Heart left ventricle (tissue), 16 donors: ENCODE measurements at places on chromosomes 11 and 22. TPM values are rescaled to one million over a fixed set of nuclear protein-coding genes. Genes with fewer than 3 reads are reported as not detected.

GRCh38 chr11:64458997-64459396 lies 100.0 kb downstream of the RPS6KA4 start:
- no peak for DNase-seq

DNA sequence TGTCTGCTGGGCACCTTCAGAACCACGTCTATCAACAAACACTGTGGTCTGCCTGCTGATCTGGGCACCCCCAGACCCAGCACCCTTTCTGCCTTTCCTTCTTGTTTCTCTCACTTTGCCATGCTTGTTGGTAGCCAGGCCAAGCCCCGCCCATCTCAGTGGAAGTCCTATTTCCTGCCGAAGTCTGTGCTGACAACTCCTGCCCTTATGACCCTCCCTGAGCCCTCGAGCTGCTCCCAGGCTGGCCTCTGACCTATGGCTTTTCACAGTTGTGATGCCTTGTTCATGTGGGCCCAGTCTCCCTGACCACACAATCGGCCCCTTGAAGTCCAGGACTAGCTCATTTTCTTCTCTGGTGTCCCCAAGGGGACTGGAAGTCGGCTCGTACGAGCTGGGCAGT lies 132.1 kb downstream of the DSCAML1 start:
- DNase-seq, result no peak

The INS gene
- 0.67 TPM for total RNA-seq

The WNT7B gene
- total RNA-seq, result not detected

GRCh38 chr11:35038211-35038928 lies 100.6 kb upstream of the CD44 start:
- DNase-seq, result no peak

DNA sequence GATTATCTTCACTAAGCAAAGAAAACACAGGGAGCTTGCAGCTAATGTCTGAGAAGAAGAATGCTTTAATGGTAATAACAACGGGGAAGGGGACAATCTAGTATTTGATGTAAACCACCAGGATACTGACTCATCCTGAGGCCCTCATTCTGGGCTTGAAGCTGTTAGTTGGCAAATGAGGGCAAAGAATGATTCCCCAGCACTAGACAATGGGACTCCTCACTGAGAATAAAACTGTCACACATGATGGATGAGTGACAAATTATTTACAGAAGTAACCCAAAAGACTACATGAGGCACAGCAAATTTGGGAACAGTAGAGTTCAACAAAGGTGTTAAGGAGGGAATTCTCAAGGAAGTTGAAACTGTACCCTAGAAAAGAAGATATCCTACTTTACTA lies 76.3 kb downstream of the FAM168A start:
- DNase-seq, result no peak

DNA sequence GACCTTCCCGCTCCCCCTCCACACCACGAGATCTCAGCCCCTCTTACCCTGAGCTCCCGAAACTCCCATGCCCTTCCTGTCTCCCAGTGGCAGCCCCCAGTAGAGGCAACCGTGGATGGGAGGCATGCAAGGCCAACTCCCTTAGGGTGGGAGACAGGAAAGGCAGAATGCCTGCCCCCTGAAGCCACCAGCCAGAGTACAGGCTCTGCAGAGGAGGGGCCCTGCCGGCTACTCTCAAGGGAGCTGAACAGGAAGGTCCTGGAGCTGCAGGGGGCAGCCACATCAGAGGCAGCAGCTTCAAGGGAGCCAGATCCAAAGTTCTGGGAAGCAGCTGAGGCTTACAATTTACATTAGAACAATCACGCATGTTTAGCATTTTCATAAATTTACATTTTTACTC lies 38.3 kb downstream of the PDE2A start:
- DNase-seq, result no peak

DNA sequence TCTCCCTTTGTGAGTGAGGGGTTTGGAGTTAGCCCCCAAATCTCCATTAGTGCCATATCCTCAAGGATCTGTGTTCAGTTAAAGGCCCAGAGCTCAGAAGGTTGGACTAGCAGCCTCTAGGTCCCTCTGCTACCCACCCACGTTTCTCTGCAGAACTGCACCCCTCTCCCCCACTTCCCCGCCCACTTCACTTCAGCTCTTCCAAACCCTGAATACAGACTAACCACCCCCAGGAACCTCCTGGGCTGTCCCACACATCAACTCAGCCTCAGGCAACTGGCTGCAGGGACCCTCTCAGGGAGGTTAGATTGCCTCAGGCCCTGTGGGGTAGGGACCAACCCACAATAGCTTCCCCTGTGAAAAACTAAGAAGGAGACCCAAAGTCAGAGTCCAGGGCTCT lies 840 bp downstream of the VPREB3 start:
- peak; percentile 19 for DNase-seq

The OR5T2 gene
- not detected for total RNA-seq

DNA sequence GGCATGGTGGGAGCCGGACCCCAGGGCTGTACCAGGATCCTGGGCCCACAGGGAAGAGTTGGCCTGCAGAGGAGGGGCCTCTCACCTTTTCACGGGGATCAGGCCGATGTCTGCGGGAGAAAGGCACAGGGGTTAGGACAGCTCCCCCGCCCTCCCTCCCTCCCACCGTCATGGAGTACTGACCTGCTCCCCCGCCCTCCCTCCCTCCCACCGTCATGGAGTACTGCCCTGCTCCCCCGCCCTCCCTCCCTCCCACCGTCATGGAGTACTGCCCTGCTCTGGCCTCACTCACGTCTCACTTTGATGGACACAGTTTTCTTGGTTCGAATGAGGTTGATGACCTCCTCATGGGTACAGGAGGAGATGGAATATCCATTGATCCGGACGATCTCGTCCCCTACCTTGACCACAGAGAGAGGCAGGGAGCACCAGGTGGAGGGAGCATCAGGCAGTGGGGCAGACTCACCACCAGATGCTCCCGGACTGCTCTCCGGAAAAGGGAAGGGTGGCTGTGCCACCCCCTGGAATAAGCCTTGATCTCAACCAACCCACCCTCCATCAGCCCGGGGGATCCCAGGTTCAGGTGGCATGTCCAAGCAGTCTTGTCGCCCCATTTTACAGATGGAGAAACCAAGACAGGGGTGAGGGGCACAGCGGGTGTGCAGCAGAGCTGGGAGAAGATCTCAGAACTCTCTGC lies 17.1 kb downstream of the USH1C start:
- no peak for DNase-seq

The TYR gene
- not detected for total RNA-seq

The TRABD gene
- 18.0 TPM for total RNA-seq

- no peak for DNase-seq
Measured at GRCh38 chr11:11169715-11170351, 183.2 kb downstream of the CSNK2A3 start.

DNA sequence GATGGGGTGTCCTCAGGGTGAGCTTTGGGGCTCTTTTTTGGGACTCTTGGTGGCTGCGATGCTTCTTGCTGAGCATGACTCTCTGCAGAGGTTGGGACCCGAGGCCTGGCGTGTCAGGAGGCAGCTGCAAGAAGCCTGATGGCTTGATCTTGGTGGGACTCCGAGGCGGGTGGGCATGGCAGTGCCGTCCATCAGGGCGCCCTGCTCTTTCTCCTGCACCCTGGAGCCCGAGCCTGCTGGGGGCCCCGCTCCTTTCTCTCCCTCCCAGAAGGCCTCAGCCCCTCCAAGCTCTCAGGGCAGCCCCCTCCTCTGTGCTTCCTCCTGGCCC lies 432.7 kb downstream of the TBC1D22A start:
- no peak for DNase-seq

DNA sequence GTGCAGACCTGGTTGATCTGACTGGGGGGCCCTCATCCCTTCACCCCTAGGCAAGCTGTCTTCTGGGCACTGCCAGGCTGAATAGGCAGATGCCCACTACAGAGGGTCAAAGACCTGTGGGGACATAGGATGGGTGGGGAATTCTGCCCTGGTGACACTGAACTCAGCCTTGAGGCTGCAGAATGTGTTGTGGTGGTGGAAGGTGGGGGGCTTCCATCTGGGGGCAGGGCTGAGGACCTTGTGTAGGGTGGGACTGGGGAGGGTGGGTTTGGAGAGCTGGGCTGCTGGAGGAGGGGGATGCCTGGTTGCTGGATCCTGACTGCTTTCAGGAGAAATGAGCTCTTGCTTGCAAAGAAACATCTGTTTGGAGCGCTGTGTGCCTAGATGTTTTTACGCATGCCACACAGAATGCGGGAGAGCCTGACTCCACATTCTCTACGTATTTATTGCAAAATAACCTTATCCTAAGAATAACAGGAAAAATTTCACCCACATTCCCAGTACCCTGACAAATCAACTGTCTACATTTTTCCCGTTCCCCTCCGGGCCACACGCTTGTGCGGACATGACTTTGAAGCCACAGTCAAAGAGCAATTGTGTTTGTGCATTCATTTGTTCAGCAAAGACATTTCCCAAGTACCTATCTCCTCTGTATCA lies 18.3 kb downstream of the SMIM38 start:
- no peak for DNase-seq

The SLC5A4 gene
- 0.28 TPM for total RNA-seq

The ROBO4 gene
- total RNA-seq, result 20.3 TPM

The PNPLA5 gene
- total RNA-seq, result not detected

GRCh38 chr11:59216641-59217564 lies 4.2 kb upstream of the MPEG1 start:
- DNase-seq, result no peak

GRCh38 chr11:108131993-108132392 lies 10.6 kb downstream of the ACAT1 start:
- no peak for DNase-seq

DNA sequence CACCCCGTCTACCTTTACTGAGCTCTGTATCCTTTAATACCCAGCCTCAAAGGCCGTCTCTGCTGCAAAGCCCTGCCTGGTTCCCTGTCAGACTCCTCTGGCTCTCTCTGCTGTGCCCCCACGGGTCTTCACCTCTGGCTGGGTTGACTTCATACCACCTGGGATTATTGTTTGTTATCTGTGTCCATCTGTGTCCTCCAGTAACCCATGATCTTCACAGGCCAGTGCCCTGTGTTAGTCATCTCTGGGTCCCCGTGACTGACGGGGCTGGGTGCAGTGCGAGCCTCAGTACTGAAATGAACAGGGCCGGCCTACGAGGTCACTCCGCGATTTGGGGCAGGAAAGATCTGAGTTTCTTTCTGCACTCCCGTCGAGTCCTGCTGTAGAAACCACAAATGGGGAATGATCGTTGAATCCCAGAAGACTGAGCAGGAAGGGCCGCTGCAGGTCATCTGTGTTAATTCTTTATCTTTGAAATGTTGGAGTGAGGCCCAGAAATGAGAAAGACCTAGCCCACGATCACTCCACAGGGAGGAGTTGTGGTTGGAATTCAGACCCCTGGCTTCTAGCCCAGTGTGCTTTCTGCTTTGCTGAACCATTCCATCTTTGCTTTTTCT lies 12.3 kb upstream of the TUB start:
- DNase-seq, result peak; percentile 69

The ZFTA gene
- 11.8 TPM for total RNA-seq

GRCh38 chr11:47259232-47259977 lies 1.6 kb downstream of the NR1H3 start:
- no peak for DNase-seq

The OR52A1 gene
- not detected for total RNA-seq

- DNase-seq, result no peak
Measured at GRCh38 chr11:47179655-47179991, 2.9 kb upstream of the ARFGAP2 start.

The SCGB1C1 gene
- not detected for total RNA-seq

GRCh38 chr11:94806419-94806818 lies 38.3 kb downstream of the AMOTL1 start:
- no peak for DNase-seq

GRCh38 chr11:76559346-76559745 lies 111.2 kb downstream of the LRRC32 start:
- no peak for DNase-seq
